ENCODE measurements at places on chromosomes 1 and 21. TPM values are rescaled to one million over a fixed set of nuclear protein-coding genes. Genes with fewer than 3 reads are reported as not detected.

DISP3 gene
- 0.55 TPM for total RNA-seq

OR2T27 gene
- not detected for total RNA-seq

S100A14 gene
- total RNA-seq = not detected

C1orf56 gene
- total RNA-seq = 1.2 TPM

HEYL gene
- total RNA-seq = 0.05 TPM

MMEL1 gene
- 0.67 TPM for total RNA-seq

- no peaks in the 10 kb centered on the region for H3K36me3 ChIP-seq
- H3K27me3 ChIP-seq = no peaks in the 10 kb centered on the region
- no peak for DNase-seq
- H3K4me1 ChIP-seq = no peaks in the 10 kb centered on the region
- H3K27ac ChIP-seq = no peak overlapping the region
- H3K4me3 ChIP-seq = no peak overlapping the region
Observed at GRCh38 chr1:77039739-77040138, 172.5 kb downstream of the ST6GALNAC5 start.

DNA sequence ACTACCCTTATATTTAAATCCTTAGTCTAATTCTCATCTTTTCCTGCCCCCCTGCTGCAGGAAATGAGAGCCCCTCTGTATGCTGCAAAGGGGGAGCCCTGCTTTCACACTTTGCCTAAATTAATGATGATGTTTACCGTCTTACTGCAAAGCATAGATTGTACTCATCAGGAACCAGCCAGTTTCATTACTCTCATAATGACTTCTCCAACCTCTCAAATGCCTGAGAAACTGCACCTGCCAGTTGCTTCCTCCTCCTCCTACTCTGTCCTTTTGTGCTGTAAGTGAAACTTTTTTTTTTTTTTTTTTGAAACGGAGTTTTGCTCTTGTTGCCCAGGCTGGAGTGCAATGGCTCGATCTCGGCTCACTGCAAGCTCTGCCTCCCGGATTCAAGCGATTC is 101.7 kb downstream of the ADSS2 start:
- H3K27me3 ChIP-seq = no peaks in the 10 kb centered on the region
- no peaks in the 10 kb centered on the region for H3K36me3 ChIP-seq
- no peak for DNase-seq
- no peak overlapping the region for H3K4me3 ChIP-seq

DNA sequence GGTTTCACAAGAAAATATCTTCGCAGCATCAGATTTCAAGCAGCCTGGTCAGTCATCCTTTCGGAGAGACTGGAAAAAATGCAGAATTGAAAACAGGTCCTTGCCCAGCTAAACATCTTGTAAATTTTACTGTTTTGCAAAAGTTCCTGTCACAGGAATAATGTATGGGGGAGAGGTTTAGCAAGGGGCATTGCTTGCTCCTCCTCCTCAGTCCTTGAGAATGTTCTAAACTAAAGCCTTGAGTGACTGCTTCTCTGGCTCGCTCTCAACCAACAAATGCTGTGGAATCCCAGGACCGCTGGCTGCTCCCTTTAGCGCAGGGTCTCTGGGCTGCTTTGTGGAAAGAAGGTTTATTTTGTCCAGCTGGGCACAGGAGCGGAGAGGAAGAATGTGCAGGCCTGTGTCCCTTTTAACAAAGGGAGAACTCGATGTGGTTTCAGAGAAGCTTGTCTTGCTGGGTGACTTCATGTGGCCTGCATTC is 33.6 kb upstream of the FHAD1 start:
- H3K36me3 ChIP-seq = no peaks in the 10 kb centered on the region
- H3K27ac ChIP-seq = no peak overlapping the region
- peaks cover 4% of the 10 kb centered on the region for H3K27me3 ChIP-seq
- no peaks in the 10 kb centered on the region for H3K4me1 ChIP-seq
- DNase-seq = no peak

DNA sequence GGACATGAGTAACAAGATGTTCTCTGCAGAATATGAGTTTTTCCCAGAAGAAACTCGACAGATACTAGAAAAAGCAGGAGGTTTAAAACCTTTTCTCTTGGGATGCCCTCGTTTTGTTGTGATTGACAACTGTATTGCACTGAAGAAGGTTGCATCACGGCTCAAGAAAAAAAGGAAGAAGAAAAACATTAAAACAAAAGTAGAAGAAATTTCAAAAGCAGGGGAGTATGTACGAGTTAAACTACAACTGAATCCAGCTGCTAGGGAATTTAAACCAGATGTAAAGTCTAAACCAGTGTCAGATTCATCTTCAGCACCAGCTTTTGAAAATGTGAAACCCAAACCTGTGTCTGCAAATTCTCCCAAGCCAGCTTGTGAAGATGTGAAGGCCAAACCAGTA is 92.5 kb downstream of the TTC3 start:
- no peaks in the 10 kb centered on the region for H3K27me3 ChIP-seq
- no peak overlapping the region for H3K27ac ChIP-seq
- DNase-seq = no peak
- H3K4me1 ChIP-seq = no peaks in the 10 kb centered on the region
- no peak overlapping the region for H3K4me3 ChIP-seq

GRCh38 chr1:167720965-167721616 is 691 bp upstream of the MPZL1 start:
- DNase-seq = peak; percentile 13
- H3K4me1 ChIP-seq = peaks cover 37% of the 10 kb centered on the region
- H3K27ac ChIP-seq = no peak overlapping the region

GRCh38 chr1:95033843-95034242 is 38.9 kb downstream of the ALG14 start:
- no peaks in the 10 kb centered on the region for H3K27me3 ChIP-seq
- DNase-seq = no peak
- H3K4me3 ChIP-seq = no peak overlapping the region
- H3K4me1 ChIP-seq = no peaks in the 10 kb centered on the region

- H3K4me1 ChIP-seq = no peaks in the 10 kb centered on the region
- no peaks in the 10 kb centered on the region for H3K27me3 ChIP-seq
- no peak overlapping the region for H3K27ac ChIP-seq
Observed at GRCh38 chr1:50989694-50990093, 19.6 kb downstream of the CDKN2C start.

DNA sequence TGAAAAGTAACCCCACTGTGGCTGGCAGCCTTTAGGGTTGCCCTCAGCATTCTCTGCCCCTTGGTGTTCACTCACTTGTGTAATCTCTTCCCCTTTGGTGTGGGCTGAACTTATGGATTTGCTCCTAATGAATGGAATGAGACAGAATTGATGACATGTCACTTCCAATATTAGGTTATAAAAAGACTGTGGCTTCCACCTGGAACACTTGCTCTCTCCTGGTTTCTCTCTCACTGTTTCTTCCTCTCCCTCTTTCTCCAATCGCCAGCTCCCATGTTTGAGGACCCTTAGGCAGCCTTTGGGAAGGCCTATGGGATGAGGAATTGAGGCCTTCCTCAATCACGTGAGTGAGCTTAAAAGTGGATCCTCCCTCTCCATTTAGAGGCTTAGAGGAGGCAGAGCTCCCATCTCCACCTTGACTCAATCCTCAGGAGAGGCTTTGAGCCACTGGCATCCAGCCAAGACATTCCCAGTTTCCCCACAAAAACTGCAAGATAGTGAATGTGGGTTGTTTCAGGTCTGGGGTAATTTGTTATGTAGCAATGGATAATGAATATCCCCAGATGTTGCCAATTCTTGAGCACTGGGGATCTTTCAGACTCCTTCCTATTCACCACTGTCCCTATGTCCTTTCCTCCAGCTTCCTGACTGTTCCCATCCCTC is 95.5 kb upstream of the CD34 start:
- no peak overlapping the region for H3K4me3 ChIP-seq
- H3K4me1 ChIP-seq = no peaks in the 10 kb centered on the region
- no peak for DNase-seq
- H3K27ac ChIP-seq = no peak overlapping the region
- H3K27me3 ChIP-seq = no peaks in the 10 kb centered on the region
- no peaks in the 10 kb centered on the region for H3K36me3 ChIP-seq

- no peaks in the 10 kb centered on the region for H3K27me3 ChIP-seq
- H3K27ac ChIP-seq = no peak overlapping the region
- peaks cover 56% of the 10 kb centered on the region for H3K4me1 ChIP-seq
- no peak for DNase-seq
Observed at GRCh38 chr1:229249854-229250644, 20.9 kb upstream of the RAB4A start.

- H3K4me1 ChIP-seq = no peaks in the 10 kb centered on the region
- H3K27ac ChIP-seq = no peak overlapping the region
- H3K36me3 ChIP-seq = no peaks in the 10 kb centered on the region
- no peak for DNase-seq
- no peak overlapping the region for H3K4me3 ChIP-seq
- peaks cover 10% of the 10 kb centered on the region for H3K27me3 ChIP-seq
Observed at GRCh38 chr1:29485096-29485925, 249.0 kb downstream of the PTPRU start.

DNA sequence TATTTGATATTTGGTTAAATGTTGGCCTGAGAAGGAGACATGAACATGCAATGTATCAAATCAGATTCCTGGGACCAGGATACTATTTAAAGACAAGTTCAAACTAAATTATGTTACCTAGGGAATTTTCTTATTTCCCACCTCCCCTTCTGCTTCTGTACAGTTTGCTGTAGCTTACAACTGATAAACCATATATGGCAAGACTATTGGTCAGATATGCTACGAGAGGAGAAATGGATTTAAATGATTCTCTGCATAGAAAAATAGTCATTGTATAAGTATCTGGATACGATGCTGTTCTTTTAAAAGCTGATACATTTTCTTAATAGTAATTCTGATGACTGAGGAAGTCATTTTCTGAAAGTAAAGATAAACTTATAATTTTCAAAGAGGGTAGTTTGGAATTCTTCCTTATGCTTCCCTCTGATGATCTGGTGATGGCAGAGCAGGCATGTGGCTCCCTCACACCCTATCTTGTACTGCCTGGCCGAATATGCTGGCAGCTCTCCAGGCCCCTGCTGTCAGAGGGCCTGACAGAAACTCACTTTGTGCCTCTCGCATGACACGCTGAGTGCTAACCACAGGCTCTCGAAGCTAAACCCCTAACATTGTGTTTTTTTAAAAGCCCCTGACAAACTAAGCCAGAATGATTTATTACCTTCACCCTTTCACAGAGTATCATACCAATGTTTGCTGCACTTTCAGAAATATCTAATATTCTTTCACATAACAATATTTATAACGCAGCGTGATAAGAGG is 19.4 kb downstream of the RRP15 start:
- peaks cover 42% of the 10 kb centered on the region for H3K36me3 ChIP-seq
- no peaks in the 10 kb centered on the region for H3K27me3 ChIP-seq
- no peak overlapping the region for H3K27ac ChIP-seq
- no peaks in the 10 kb centered on the region for H3K4me1 ChIP-seq

DNA sequence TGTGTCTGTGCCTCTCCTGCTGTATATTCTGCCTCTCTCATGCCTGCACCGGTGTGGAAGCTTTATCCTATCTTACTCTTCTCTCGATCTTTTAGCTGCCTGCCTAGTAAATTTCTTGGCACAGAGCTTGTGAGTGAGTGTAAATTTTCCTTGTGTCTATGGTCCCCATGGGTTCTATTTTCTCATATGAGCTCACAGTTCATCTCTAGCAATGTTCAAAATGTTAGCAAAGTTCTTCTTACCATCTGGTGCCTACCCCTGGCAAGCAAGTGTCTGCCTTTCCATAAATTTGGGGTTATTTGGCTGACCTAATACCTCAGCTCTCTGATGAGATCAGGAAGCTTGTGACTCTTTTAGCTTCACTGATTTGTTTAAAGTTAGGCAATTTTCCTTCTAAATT is 572.1 kb upstream of the BRINP3 start:
- H3K4me3 ChIP-seq = no peak overlapping the region
- no peaks in the 10 kb centered on the region for H3K36me3 ChIP-seq
- no peaks in the 10 kb centered on the region for H3K27me3 ChIP-seq
- H3K4me1 ChIP-seq = no peaks in the 10 kb centered on the region
- DNase-seq = no peak

DNA sequence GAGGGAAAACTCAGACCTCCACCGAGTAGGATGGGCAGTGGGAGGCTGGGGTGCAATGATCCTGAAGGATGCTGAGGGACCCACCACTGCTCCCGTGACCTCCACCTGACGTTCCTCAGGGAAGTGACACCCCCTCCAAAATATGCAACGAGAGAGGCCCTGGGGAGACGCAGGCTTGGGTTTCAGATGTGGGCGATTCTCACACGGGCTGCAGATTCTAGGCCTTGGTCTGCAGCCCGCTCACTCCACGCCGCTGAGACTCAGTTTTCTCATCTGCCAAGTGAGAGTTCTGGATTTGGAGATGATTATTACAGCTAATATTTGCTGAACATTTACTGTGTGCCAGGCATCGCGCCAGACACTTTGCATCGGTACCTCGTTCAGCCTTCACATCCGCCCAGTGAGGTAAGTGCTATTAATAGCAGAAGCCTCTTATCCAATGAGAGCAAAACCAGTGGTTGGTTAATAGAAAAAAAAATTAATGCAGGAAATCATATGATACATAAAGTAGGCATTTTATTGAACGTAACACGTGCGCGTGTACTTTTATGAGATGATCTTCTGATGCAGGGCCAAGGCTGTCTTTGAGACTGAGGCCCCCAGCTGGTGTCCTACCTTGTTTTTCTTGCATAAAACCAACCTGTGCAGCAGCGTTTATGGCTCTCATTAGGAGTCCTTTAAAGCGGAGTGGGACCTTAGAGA is 102.0 kb upstream of the RUNX3 start:
- peaks cover 99% of the 10 kb centered on the region for H3K4me1 ChIP-seq
- H3K4me3 ChIP-seq = no peak overlapping the region
- peak; percentile 94 for DNase-seq
- H3K27ac ChIP-seq = peak overlapping the region; percentile 84
- no peaks in the 10 kb centered on the region for H3K27me3 ChIP-seq
- no peaks in the 10 kb centered on the region for H3K36me3 ChIP-seq

GRCh38 chr1:43418858-43419257 is 29.2 kb downstream of the SZT2 start:
- no peak for DNase-seq
- no peak overlapping the region for H3K4me3 ChIP-seq
- no peaks in the 10 kb centered on the region for H3K4me1 ChIP-seq
- H3K27ac ChIP-seq = no peak overlapping the region

DNA sequence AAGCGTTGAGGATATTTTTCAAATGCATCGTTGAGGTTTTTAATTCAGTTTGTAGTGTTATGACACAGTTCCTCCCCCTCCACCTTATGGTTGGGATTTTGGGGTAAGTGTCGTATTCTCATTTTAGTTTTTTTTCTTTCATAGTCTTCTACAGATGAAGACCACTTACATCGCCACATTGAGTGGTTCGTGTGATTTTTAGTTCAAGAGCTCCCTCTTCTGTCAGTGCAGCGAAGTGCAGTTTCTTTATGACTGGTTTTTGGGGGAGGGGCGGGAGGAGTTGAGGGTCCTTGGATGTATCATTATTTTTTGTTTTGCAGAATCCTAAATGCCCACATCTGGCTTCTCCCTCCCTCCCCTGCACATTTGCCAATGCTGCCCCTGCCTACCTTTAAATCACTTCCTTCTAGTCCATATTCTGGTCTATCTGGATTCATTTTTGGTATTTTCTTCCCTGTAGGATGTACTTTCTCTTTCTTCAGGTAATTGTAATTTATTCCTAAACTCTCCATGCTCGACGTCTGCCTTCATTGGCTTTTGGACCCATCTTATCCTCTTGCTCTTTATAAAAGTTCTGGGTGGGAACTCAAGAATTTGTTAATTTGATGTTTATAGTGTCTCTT is 433.1 kb downstream of the CAMTA1 start:
- H3K36me3 ChIP-seq = no peaks in the 10 kb centered on the region
- peaks cover 4% of the 10 kb centered on the region for H3K27me3 ChIP-seq
- no peak overlapping the region for H3K27ac ChIP-seq
- H3K4me3 ChIP-seq = no peak overlapping the region
- DNase-seq = no peak

GRCh38 chr1:79928901-79929300 is 922.4 kb upstream of the ADGRL4 start:
- H3K4me1 ChIP-seq = no peaks in the 10 kb centered on the region
- DNase-seq = no peak
- H3K4me3 ChIP-seq = no peak overlapping the region
- no peak overlapping the region for H3K27ac ChIP-seq

- H3K27ac ChIP-seq = no peak overlapping the region
- peaks cover 9% of the 10 kb centered on the region for H3K4me1 ChIP-seq
- DNase-seq = no peak
Observed at GRCh38 chr1:228000416-228000815, 6.4 kb upstream of the WNT3A start.
